Effector memory CD4-positive, alpha-beta T cell (primary cell): ENCODE measurements at places on chromosomes 4 and X.

DNA sequence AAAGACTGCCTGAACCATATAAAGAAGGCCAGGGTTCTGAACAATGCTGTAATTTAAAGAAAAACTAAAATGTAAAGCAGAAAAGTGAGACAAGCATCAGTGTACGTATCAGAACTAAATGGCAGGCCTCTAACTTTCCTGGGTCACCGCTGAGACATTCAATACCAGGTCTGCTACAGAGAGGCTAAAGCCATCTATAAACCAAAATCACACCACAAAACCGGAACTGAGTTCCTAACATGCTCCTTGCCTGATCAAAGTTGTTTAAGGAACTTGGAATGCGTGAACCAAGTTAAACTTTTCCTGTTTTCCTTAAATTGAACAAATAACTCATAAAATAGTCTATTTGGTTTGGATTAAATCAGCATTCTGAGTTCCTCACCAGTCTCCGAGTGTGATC, 55.3 kb upstream of the TECRL start:
- DNase-seq = no peak

DNA sequence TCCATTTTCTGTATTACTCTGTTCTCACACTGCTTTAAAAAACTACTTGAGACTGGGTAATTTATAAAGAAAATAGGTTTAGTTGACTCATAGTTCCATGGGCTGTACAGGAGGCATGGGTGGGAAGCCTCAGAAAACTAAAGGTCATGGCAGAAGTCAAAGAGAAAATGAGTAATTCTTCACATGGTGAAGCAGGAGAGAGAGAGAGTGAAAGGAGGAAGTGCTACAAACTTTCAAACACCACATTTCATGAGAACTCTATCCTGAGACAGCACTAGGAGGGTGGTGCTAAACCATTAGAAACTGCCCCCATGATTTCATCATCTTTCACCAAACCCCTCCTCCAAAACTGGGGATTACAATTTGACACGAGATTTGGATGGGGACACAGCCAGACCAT, 108.0 kb upstream of the PBDC1 start:
- DNase-seq = no peak

DNA sequence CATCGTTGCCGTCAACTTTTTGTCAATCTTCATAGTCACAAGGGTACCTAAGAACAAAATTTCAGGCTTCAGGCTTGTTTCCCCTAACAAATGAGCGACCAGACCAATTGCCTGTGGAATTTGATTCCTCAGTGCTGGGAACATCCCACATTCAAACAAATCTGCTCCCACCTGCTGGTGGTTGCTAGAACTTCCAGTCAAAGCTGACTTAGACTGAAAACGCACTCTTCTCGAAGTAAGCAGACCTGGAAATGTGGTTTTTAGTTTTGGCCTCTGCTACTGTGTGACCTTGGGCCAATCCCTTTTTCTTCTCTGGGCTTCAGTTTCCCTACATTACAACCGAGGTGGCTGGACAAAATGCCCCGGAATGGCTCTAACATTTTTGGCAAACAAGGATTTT, 1.8 kb upstream of the GABRQ start:
- DNase-seq = no peak

- DNase-seq = no peak
These were observed 15.2 kb upstream of the PACRGL start for GRCh38 chr4:20684852-20685763.

DNA sequence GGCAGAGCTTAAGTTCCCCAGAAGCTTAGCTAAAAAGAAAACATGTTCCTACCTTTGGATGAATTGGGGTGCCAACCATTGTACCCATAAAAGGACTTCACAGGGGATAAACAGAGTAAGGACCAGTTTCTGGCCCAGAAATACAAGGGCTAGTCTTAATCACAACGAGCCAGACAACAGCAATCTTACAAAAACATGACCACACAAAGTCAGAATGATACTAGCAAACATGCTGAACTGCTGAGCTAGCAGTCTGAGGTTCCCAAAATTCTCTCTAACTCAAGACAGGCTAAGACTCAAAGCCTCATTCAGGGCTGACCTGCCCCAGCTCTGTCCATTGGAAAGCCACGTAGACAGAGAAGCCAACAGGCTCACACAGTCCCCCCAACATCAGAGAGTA, 40.3 kb downstream of the ATP11C start:
- no peak for DNase-seq

DNA sequence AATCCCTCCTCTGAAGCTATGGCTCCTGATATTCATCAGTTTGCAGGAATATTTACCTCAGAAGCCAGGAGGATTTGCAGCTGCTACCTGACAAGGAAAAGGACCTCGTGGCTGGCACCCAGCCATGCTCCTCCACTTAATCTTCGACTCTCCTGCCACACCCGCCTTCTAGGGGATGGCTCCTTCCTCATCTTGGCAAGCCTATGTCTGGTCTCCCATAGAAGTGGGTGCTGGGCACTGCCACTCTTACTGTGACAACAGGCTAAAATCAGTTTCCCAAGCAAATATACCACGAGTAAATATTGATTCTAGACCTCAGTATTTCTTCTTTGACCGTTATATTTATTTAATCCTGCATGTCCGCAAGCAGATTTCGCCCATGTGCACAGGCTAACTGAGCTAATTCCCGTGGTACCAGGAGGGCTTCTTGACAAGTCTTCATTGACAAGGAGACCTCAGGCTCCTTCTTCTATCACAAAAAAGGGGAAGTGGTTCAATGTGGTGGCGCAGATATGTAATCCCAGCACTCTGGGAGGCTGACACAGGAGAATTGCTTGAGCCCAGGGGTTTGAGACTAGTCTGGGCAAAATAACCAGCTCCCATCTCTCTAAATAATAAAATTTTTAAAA, 52.6 kb upstream of the DCTD start:
- DNase-seq = no peak
